ENCODE measurements at places on chromosomes 2 and 18.

DNA sequence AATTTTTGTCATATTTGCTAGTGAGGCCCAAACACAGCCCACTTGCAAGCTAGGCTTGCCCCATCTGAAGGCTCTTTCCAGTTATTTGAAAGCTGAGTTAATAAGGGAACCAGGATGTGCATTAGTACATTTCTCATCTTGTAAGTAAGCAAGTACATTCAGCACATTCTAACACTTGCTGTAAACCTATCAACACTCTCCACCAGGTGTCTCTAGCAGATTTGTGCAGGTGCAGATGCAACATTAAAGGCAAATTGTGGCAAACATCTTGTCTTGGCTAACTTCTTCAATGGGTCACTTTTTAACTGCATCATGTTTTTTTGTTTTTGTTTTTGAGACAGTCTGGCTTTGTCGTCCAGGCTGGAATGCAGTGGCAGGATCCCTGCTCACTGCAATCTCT, 25.3 kb upstream of the MFSD6 start:
- DNase-seq = no peak

DNA sequence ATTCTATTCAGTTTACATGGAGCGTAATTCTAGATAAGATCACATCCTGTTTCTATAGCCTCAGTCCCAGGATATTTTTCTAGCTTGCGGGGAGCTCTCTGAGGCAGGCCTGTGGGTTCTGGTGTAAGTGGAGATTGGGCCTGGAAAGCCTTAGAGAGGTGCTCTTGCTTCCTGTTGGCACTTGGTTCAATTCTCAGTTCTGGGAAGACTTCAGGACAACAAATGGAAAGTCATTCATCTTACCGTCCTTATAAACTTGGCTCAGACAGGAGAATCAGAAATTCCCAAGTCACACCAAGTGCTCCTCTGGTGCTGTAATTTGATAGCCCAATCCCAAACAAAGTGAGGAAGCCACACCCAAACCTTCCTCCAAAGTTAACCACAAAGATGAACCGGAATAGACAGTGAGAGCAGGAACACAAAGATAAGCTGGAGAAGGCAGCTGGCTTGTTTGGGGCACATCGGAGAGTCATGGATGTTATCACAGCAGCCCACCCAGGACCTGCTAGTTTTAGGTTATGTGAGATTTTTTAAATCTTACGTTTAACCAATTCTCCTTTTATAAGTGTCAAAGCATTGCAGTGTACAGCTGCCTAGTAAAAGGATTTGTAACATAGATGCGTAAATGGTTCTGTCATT, 144.3 kb upstream of the MAP3K20 start:
- no peak for DNase-seq

DNA sequence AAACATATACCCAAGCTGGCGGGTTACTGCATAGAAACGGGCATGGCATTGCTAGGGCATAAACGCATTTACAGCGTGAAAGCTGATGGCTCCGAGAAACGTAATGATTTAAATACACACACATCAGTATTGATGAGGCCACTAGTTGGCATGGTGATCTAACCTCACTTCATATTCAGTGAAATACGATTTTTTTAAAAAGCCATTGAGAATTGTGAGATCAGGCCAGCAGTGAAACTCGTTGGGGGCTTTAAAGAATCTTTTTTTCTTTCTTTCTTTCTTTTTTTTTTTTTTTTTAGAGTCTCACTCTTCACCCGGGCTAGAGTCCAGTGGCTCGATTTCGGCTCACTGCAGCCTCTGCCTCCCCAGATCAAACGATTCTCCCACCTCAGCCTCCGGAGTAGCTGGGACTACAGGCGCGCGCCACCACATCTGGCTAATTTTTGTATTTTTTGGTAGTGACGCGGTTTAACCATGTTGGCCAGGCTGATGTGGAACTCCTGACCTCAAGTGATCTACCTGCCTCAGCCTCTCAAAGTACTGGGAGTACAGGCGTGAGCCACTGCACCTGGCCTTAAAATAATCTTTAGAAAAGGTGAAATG, 2.4 kb upstream of the SMAD7 start:
- no peak for DNase-seq

DNA sequence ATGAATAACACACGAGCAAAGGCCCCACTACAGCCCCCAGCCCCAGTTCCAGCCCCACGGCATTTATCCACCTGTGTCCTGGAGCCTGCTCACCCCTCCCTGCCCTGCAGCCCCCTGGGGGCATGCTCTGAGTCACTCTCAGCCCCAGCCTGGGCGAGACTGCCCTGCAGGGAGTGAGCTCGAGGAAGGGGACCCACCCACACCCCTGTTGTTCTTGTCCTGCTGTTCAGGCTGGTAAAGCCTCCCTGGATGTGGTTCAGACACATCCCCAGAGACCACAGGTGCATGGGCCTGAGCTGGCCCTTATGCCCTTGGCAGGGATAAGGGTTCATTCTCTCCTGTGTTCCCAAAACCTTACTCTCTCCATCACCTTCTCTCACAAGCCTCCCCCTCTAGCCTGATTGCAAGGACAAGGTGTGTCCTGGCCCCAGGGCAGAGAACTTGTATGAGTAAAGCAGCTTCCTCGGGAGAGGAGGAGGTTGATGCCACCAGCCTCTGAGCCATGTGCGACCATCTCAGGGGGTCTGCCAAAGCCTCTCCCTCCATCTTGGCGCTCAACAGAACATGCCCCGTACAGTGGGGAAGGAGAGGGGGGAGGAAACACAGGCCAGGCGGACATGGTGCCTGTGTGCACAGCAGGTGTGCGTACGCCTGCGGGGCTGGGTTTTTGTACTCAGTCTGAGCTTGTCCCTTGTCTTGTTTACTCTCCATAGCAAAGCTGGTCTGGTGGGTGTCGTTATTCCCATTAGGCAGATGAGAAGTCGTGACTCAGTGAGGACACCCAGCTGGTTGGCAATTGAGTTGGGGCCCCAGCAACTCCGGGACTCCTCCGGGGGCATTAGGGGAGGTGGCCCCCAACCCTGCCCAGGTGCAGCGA, 64.4 kb downstream of the CIB4 start:
- DNase-seq = no peak

GRCh38 chr2:232494542-232494941, 6.9 kb upstream of the ECEL1 start:
- DNase-seq = no peak

DNA sequence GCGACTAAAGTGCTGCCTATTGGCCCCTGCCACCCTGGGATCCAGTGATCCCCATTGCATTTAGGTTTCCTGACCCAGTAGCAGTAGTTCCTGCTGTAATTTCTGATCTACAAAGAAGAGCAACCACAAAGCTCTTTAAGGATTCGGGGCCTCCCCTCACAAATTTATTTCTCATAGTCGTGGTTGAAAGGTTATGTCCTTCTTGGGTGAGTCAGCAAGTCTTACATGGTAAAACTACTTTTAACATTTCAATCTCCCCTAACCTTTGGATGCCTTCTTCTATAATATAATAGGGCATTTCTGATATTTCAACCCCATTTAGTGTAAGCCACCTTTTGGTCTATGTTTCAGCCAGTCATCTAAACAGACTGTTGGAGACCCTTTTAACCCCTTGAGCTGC, 14.9 kb downstream of the PIKFYVE start:
- DNase-seq = no peak

DNA sequence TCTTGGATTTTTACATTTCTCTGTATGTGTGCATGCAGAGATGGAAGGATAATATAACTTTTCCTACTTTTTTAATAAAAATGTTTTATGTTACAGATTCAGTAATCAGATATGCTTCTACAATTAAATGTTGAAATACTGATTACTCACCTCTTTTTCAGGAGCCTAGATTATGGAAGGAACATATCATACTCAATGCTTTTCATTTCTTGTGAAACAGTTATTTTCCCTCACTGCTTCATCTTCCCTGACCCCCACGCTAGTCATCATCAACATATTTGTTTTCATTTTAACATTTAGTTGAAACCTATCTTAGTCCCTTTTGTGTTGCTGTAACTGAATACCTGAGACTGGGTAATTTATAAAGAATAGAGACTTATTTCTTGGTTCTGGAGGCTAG, 190.7 kb downstream of the WDR7 start:
- no peak for DNase-seq

DNA sequence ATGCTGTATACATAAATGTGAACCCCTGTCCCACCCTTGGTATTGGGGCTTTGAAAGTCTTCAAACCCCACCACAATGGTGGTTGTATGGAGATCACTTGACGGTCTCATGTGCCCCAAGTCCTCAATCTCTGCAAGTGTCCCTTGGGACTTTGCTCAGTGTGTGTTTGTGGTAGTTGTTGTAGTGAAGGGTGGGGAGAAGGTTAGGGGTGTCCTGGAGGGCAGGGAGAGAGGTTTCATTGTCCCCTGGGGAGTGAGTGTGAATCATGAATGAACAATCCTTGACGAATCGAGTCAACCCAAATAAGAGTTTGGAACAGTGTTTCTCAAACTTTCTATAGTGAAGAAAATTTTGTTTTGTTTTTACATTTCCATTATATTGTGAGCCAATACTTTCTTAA, 28.1 kb downstream of the COL4A3 start:
- no peak for DNase-seq

- DNase-seq = no peak
Measured at GRCh38 chr2:44377486-44377885, 15.7 kb downstream of the CAMKMT start.

DNA sequence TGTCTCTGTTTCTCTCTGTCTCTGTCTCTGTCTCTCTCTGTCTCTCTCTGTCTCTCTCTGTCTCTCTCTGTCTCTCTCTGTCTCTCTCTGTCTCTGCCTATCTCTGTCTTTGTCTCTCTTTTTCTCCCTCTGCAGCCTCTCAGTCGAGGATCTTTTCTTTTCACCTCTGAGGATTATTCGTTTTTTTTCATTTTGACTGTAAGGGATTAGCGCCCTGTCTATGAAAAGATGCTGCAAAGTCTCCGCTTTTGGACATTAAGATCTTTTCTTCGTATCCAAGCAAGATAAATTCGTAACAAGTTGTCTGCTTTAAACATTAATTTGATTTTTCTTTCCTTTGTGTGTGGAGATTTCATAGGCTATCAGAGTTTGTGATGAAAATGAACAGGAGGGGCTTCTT, 191.2 kb upstream of the TPO start:
- DNase-seq = no peak
